Progenitor cell of endocrine pancreas (in vitro differentiated cells): ENCODE measurements at places on chromosomes 4 and X. TPM values are rescaled to one million over a fixed set of nuclear protein-coding genes. Genes with fewer than 3 reads are reported as not detected.

The FATE1 gene
- total RNA-seq: 0.78 TPM in 1 of 2 replicates, not detected in the other

The MAGED4B gene
- total RNA-seq: 197 and 201 TPM in 2 replicates

The MAGED2 gene
- total RNA-seq: 244 and 247 TPM in 2 replicates

The SMIM43 gene
- total RNA-seq: not detected in 2 replicates

The TNMD gene
- not detected in 2 replicates for total RNA-seq

The ATP5ME gene
- total RNA-seq: 235 and 236 TPM in 2 replicates

The GPC4 gene
- 10.8 and 14.5 TPM in 2 replicates for total RNA-seq

The ADAM29 gene
- not detected in 2 replicates for total RNA-seq

The SMARCAD1 gene
- total RNA-seq: 74.9 and 75.1 TPM in 2 replicates

The TRPC3 gene
- total RNA-seq: 0.84 TPM in 2 replicates

The ACSL4 gene
- 44.9 and 46.7 TPM in 2 replicates for total RNA-seq

The LRP2BP gene
- total RNA-seq: 0.17 and 0.33 TPM in 2 replicates

The CLDN22 gene
- not detected in 2 replicates for total RNA-seq

The PLAC1 gene
- total RNA-seq: not detected in 2 replicates

The COX7B gene
- 163 and 178 TPM in 2 replicates for total RNA-seq

The CXXC4 gene
- 35.5 and 40.8 TPM in 2 replicates for total RNA-seq

The PCDH18 gene
- 6.4 and 8.4 TPM in 2 replicates for total RNA-seq

The SPANXC gene
- total RNA-seq: not detected in 2 replicates

The UGT2B7 gene
- total RNA-seq: 1.1 and 1.2 TPM in 2 replicates

The GPC3 gene
- 197 and 259 TPM in 2 replicates for total RNA-seq

The SLC26A1 gene
- 2.6 and 3.3 TPM in 2 replicates for total RNA-seq

The ADH7 gene
- total RNA-seq: not detected in 2 replicates

The GASK1B gene
- 15.3 and 25.8 TPM in 2 replicates for total RNA-seq

The LIMCH1 gene
- total RNA-seq: 12.7 and 19.4 TPM in 2 replicates

The PHKA1 gene
- 10.8 and 11.8 TPM in 2 replicates for total RNA-seq

The HTR2C gene
- 0.07 and 0.09 TPM in 2 replicates for total RNA-seq

The PCSK1N gene
- total RNA-seq: 55.4 and 58.3 TPM in 2 replicates

The CLCN4 gene
- total RNA-seq: 14.1 and 15.2 TPM in 2 replicates

The CPLX1 gene
- 1.4 and 2.0 TPM in 2 replicates for total RNA-seq

The MAGEA2 gene
- 0.22 TPM in 1 of 2 replicates, not detected in the other for total RNA-seq
